GM18507 (cell line): ENCODE measurements at places on chromosomes 16 and 17.

DNA sequence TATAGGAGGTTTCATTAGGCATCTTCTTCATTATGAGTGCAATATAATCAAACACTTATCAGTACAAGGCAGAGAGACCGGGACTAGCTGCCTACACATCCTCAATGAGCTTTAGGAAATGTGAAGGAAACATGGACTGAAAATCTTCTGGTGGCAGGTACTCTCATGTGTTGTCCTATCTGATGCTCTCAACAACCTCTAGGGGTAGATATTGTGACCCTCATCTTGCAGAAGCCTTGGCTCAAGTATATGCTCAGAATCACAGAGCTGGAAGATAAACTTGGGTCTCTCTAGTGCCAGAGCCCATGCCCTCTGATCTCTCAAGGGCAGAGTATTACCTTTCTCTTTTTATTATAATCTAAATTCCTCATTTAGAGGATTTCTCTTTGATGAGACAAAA is 181.6 kb upstream of the C17orf78 start:
- no peak for DNase-seq

DNA sequence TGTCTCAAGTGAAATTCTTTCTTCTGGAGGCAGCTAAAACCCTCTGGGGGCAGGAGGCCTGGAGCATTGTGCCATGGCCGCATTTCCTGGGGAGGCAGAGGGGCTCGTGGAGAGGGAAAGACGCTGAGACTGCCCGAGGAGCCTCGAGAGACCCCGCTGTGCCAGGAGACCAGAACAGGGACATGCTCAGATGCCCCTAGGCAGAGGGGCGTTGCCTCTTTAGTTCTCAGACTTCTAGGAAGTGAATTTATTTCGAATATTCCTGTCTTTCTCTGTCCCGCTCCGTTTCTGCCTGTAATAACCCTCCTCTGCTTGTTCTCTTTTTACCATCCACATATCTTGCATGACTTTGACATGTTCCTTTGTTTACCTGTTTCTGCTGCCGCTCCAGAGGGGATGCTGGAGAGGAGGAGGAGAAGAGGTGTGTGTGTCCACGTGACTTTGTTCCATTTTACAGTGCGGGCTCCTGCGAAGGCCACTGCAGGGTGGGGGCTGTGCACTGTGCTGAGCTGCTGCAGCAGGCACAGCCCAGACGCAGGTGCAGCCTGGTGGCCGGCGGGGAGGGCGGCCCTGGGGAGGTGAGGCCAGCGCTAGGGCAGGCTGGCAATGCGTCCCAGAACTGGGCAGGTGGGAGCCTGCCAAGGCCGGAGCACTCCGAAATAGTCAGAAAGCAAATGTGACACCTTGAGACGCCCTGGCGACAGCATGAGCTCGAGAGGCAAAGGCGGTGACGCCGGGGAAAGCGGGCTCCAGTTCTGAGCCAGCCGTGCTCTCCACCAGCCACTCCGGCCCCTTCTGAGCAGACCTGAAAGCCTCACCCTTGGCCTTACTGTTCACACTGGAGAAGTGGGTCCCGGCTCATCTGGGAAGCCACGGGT is 29.9 kb downstream of the CIBAR2 start:
- DNase-seq = no peak

- DNase-seq = no peak
These were observed 19.0 kb downstream of the UNKL start for GRCh38 chr16:1395444-1396031.

DNA sequence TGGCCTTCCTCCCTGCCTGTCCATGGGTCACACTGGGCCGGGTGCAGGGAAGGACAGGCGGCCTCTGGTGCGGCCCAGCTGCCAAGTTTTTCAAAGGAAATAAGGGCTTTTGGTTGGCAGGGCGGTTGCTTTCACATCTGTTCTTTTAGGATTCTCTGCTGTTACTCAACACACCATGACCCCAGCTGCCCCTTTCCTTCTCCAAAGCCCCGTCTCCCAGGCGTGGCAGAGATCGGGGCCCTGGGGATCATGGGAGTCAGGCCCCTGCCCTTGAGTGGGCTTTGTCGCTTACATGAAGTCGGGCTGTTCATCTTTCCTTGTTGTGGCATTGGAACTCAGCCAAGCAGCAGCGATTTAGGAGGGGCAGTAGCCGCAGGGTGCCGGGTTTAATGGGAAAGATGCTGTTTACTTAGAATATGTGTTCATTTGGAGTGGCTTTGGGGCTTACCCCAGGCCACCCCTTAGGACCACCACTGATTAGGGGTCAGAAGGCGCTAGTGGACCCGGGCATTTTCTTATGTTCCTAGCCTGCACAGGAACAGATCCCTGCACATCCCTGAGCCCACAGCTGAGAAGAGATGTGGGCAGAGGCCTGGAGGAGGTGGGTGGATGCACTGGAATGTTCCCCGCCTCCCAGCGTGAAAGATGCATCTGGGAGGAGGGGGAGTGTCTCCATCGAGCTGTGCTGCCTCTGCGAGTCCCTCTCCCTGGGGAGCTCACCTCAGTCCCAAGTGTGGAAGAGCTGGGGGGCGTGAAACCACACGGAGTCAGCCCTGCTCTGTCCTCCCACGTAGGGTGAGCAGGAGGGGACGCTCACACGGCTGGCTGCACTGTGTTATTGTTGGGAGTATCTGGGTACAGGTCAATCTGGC is 6.8 kb upstream of the ADCY7 start:
- DNase-seq = no peak

DNA sequence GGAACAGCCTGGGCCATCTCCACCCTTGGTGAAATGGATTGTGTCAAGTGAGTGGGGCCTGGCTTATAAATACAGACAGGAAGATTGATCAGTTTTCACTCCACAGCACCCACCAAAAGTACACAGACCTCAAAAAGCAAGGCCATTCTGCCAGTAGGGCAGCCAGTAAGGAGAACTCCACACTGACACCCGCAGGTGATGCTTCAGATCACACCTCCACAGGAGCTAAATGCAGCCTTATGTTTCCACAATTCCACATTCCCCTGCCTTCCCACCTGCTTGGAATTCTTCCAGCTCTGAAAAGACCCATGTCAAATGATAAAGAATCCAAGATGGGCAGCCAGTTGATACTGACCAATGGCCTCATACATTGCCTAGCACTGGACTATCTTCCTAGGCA is 191.1 kb downstream of the ZFHX3 start:
- DNase-seq = no peak

GRCh38 chr16:20347666-20348364 is 4.7 kb downstream of the UMOD start:
- no peak for DNase-seq

GRCh38 chr17:6494239-6494941 is 50.1 kb downstream of the PIMREG start:
- DNase-seq = no peak

DNA sequence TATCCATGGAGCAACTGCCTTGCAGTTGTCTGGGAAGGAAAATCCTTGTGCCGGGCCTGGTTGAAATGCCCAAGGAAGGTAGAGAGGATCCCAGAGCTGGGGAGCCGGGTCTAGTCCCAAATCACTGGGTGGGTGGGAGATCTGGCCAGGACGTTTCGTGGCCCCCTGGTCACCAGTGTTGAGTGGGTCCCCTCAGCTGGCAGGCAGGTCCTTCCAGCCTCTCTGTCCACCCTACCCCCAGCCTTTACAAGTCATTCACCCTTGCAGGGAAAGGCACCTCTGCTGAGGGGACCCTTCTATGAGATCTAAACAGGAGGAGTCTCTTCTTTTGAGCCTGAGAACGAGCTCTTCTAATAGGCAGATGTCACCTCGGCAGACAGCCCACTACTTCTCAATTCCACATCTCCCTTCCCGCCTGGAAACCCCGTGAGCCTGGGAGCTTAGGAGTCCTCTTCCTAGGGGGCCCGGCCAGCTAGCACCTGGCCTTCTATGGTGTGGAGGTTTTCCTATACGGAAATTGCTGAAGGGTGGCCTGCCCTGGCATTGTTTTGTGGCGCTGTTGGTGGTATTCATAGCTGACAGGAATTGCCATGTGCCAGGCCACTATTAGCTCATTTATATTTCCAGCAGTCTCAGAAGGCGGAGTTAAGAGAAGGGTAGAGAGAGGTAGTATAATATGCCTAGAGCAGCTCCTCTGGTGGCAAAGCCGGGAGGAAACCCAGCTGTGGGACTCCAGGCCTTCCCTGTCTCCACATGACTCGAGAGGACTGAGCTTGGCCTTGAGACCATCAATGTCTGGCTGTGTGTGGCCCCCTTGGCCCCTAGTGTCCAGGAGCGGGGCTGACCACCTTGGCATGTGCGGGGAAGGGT is 13.3 kb downstream of the MPRIP start:
- no peak for DNase-seq

- DNase-seq = no peak
These were observed 16.9 kb downstream of the RPH3AL start for GRCh38 chr17:335691-336090.

- no peak for DNase-seq
These were observed 168.0 kb upstream of the IRX3 start for GRCh38 chr16:54454616-54455015.
